NCI-H187 treated with DMSO at 0.1 percent for 48 hours (cell line): ENCODE measurements at places on chromosomes 4 and X.

- no peak for DNase-seq
These were observed 120.3 kb upstream of the CTSO start for GRCh38 chr4:156073976-156074375.

DNA sequence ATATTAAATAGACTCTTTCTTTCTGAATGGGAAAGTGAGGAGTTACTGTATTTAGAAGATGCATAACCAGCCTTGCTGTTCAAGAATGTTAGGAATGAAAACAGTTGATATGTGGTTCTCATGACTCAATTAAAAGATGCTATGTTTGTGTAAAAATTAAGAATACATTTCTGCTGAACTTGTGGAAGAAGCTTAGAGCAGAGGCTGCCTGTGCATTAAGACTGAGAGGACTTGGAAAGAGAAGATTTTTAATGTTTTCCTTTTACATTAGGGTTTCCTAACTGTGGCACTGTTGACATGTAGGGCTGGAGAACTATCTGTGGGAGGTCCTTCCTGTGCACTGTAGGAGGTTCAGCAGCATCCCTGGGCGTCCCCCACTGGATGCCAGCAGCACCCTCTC, 137.7 kb downstream of the GPR143 start:
- no peak for DNase-seq

DNA sequence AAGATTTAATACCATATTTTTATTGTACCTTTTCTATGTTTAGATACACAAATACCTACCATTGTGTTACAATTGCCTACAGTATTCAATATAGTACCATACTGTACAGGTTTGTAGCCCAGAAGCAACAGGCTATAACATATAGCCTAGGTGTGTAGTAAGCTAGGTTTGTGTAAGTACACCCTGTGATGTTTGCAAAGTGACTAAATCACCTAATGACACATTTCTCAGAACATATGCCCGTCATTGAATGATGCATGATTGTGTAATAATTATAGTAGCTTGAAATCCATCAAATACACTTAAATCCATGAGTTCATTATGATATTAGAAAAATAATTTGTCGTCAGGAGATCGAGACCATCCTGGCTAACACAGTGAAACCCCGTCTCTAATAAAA, 30.8 kb downstream of the GAB3 start:
- no peak for DNase-seq

- no peak for DNase-seq
These were observed 1300.9 kb upstream of the DIAPH2 start for GRCh38 chrX:95383778-95384177.

DNA sequence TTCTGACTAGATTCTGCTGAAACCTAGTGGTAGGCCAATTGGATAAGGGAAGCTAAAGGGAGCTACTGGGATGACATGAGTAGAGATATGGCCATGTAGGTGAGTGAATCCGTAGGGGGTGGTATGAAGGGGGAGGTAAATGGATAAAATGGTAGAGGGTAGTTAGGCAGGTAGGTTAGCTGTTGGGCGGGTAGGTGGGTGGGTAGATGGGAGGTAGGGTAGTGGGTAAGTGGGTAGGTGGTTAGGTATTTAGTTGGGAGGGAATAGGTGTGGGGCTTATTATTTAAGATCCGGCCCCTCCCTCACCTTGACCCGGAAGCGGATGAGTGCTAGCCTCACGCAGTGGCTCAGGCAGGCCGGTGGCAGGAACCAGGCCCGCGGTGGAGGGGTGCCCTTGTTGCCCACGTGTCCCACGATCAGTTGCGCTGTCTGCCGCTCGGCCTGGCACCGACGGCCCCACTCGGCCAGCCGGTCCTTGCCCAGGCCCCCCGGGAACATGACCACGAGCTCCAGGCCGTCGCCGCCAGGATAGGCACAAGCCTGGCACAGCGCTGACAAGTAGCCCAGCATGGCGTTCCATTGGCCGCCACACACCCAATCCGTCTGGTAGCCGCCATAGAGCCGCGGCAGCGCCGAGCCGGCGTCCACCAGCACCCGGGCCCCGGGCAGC, 725 bp downstream of the FAM120C start:
- DNase-seq: no peak

DNA sequence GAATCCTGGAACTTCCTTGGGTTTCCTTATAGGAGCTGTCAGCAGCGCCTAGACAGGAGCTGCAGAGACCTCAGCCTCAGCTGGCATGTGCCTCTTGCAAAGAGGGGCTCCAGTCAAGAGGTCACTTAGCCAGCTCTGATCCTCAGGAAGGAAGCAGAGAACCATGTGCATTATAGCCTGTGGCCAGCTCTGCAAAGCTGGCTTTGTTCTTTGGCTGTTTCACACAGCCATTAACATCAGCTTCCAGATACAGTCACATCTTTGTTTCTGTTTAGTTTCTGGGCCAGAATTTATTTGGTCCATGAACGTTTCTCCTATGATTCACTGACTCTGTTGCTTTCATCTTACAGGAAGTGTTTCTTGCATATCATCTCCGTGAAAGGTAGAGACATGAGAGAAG, 92.4 kb downstream of the CC2D2A start:
- no peak for DNase-seq

GRCh38 chr4:140774510-140774909, 18.3 kb upstream of the TBC1D9 start:
- no peak for DNase-seq

DNA sequence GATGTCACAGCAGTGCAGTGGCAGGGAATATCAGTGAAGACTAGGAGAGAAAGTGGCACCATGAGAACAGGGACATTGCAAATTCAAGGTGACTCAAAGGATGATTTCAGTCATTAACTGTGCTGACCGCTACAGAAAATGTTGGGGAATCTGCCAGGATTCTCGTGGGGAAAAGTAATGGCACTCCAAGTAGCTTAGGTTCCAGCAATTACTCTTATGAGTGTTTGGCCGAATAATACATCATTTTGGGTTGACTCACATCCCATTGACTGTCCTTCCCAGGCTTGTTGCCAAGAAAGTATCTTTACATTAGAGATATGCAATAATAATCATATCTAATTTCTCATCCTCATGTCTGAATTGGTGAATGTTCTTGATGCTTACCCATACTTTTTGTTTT, 1411.1 kb upstream of the PCDH7 start:
- DNase-seq: no peak

- DNase-seq: no peak
These were observed 175.1 kb upstream of the RADX start for GRCh38 chrX:106436691-106437090.

DNA sequence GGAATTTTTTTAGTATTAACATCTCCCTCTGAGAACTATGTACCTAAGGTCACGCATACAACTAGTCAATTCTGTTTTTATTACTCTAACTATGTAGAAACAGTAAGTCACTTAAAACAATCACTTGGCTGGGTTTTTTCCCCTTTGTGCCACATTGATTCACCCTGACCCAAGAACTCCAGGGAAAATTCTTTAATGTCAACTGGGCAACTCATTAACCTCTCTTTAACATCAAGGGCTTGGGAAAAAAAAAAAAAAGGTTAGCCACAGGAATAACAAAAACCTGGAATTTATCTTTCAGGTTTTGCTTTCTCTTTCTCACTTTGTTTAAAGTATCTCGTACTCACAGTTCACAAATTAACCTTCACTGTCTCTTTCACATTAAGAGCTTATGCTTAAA, 8.1 kb downstream of the RPL9 start:
- DNase-seq: no peak

- DNase-seq: no peak
These were observed 198.1 kb downstream of the SOWAHB start for GRCh38 chr4:76699751-76700310.

GRCh38 chr4:59938166-59938565, 1262.0 kb upstream of the ADGRL3 start:
- no peak for DNase-seq

DNA sequence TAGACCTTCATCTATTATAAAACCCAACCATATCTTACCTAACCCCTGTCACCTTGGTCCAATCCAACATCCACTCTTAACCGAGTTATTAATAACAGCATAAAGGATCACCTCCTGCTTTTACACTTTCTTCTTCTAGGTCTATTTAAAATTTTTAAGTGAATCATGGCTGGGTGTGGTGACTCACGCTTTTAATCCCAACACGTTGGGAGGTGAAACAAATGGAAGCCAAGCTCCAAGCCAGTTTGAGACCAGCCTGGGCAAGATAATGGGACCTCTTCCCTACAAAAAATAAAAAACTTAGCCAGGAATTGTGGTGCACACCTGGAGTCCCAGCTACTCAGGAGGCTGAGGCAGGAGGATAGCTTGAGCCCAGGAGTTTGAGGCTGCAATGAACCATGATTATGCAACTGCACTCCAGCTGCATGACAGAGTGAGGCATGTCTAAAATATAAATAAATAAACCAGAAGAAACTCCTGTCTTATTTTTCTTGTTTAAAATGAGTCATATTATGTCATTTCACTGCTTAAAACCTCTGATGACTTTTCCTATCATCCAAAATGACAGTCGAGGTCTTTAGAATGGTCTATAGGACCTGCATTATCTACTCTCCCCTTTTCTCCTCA, 188.4 kb downstream of the GASK1B start:
- DNase-seq: no peak

- DNase-seq: no peak
These were observed 29.2 kb downstream of the SULT1B1 start for GRCh38 chr4:69731241-69731640.

DNA sequence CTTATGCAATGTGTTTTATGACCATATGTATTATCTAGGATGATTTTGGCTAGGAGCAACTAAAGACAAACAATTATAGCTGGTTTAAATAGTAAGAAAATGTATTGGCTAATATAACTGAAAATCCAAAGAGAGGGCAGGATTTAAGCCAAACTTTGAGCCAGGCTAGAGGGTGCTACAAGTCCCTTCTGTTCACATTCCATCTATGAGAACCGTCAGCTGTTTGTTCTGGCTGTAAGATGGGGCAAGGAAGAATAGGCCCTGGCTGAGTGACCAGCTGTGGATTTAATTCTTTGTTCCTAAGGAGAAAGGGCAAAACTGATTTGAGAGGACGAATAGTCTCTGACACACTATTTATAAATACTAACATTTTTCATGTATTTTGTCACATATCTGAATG, 79.2 kb upstream of the UGT8 start:
- no peak for DNase-seq

DNA sequence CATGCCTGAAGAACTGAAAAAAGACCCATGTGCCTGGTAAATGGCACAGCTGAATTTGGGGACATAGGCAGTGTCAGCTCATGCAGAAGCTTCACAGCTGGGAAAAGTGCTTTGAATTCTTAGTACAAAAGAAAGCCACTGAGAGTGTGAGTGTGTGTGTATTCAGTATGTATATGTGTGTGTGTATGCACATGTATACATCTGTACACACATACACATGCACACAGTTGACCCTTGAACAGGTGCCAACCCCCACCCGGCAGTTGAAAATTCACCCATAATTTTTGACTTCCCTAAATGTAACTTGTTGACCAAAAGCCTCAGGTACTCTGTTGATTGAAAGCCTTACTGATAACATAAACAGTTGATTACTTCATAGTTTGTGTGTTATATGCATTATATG, 49.5 kb upstream of the ENPP6 start:
- DNase-seq: no peak

- no peak for DNase-seq
These were observed 333.7 kb upstream of the KLF3 start for GRCh38 chr4:38330321-38330720.

DNA sequence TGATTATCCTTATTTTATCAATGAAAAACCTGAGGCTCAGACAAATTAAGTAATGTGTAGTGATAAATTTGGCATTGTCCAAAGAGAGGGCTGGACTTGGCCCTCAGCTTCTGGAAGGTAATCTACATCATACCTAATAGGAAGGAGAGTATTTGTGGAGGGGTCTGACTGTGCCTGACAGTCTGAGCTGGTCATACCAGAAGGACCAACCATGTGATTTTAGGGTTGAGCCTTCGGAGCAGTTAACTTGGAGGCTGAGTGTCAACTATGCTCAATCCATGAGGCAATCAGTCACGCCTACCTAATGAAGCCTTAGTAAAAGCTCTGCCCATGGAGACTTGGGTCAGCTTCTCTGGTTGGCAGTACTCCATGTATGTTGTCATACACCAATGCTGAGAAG, 136.4 kb downstream of the CPE start:
- DNase-seq: no peak

GRCh38 chr4:189807031-189807430, 133.6 kb upstream of the FRG1 start:
- DNase-seq: no peak

GRCh38 chrX:21151051-21151450, 223.2 kb upstream of the CNKSR2 start:
- DNase-seq: no peak

DNA sequence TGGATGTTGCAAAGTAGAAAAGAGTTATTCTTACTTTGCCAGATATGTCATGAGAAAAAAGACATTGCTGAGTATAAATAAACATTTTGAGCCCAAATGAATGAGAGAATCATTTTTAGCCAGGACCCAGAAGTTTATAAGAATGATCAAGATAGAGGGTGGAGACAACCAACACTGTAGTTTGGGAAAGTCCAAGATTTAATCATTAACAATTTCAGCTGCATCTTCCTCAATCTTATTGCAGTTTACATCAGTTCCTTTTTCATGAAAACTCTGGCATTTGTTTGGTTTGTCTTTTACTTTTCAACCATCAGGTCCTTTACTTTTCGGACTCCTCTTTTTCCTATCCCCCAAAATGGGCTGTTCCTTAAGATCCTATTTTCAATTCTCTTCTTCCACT, 645.9 kb downstream of the ANKRD50 start:
- DNase-seq: no peak

DNA sequence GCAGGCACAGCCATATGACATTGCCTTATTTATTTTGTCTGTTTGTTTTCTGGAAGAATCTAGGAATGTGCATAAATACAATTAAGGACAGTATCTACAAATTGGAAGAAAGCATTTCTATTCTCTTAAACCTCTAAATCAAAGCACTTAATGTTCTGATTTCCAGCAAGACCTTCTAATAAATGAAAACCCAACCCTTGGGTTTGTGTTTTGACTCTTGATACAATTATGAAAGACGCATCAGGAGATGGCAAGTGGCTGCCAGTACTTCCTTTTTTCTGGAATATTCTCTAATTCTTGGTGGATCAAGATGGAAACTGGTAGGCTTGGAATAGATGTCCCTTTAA, 437 bp upstream of the CPE start:
- DNase-seq: no peak

GRCh38 chr4:135411251-135411650, 1209.7 kb upstream of the PABPC4L start:
- DNase-seq: no peak

DNA sequence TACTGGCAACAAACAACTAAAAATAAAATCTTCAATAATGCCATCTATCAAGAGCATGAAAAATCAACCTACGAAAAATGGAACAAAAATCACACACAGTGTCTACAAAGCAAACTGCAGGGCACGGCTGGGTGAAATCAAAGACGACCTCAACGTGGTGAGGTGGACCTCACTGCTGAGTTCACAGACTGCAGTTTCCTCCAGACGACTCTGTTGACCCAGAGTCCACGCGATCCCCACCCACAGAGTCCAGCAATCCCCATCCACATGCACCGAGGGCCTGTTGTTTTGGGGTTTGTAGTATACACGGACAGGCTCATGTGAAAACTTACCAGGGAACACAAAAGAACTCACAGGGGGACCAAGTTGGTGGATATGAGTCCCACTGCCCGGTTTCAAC, 31.1 kb upstream of the GTPBP6 start:
- no peak for DNase-seq
